ENCODE measurements at places on chromosomes 13 and 19.

DNA sequence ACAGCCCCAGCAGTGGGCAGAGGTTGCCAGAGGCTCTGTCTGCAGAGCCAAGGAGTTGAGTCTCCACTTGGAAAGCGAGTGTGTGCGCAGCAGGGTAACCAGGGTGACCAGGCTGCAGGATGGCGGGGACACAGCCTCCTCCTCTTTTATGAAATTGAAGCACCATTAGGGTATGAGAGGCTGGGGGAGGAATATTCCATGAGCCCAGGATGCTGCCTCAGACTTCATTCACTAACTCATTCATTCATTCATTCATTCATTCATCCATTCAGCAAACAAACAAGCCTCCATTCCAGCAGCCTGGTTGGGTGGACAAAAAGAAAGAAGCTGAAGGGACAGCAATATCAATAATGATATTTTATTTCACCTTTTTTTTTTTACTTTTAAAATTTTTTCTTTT is 6.6 kb upstream of the LMTK3 start:
- DNase-seq, result no peak

DNA sequence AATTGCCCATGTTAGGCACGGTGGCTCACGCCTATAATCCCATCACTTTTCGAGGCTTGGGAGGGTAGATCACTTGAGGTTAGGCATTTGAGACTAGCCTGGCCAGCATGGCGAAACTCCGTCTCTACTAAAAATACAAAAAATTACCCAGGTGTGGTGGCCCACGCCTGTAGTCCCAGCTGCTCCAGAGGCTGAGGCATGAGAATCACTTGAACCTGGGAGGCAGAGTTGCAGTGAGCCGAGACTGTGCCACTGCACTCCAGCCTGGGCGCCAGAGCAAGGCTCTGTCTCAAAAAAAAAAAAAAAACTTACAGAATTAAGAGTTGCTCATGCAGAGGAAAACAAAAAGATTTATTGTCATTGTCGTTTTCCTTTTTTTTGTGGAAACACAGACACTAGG is 3.4 kb upstream of the PSMC4 start:
- no peak for DNase-seq

DNA sequence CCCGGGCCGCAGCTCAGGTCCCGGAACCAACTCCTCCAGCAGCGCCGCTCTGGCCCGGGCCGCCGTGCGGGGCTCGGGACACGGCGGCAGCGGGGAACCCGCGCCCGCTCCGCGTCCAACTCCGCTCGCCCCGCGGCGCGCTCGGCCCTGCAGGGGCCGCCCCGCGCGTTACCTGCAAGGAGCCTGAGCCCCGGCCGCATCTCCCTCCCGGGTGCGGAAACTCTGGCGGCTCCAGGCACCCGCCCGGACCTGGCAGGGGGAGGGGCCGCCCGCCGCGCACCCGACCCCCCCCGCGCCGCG is at the start of gene TMTC4:
TSS of gene TMTC4 (minus strand) at position 224 of the 300 bp plus-strand sequence. CDS start 4,433 bp downstream, outside the sequence.
- DNase-seq, result no peak

GRCh38 chr13:106919133-106919532 is 351.2 kb upstream of the ARGLU1 start:
- DNase-seq, result no peak

DNA sequence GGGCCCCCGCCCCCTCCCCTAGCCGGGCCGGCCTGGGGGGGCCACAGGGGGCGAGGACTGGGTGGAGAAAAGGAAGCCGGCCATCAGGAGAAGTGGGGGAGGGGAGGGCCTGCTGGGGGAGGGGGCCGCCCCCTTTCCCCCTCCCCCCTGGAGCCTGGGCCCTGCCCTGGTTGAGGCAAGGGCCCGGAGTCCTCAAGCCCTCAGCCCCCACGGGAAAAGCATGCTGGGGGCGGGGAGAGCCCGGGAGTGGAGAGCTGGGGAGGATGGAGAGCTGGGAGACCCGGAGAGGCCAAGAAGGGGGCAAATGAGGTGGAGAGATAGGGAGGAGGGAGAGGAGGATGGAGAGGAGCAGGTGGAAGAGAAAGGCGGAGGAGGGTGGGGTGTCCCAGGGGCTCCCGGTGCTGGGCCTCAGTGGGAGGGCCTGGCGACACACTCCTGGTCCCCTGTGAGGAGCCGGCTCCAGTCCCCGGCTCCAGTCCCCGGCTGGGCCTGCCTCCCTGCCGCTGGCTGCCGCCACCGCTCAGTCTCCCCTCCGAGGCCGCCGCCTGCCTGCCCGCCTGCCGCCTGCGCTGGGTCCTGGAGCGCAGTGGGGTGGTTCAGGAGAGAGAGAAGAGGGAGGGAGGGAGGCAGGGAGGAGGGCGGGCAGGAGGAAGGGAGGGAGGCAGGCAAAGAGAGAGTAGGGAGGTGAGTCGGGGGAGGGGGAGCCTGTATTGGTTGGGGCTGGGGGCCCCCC is at the start of gene GRIK5:
TSS of gene GRIK5 (minus strand) at position 588 of the 733 bp plus-strand sequence. CDS start 4,436 bp downstream, outside the sequence.
- no peak for DNase-seq
